ENCODE measurements at places on chromosomes 6 and 20.

GRCh38 chr6:89985751-89986493 is 91.7 kb downstream of the GJA10 start:
- DNase-seq, result peak; percentile 16

DNA sequence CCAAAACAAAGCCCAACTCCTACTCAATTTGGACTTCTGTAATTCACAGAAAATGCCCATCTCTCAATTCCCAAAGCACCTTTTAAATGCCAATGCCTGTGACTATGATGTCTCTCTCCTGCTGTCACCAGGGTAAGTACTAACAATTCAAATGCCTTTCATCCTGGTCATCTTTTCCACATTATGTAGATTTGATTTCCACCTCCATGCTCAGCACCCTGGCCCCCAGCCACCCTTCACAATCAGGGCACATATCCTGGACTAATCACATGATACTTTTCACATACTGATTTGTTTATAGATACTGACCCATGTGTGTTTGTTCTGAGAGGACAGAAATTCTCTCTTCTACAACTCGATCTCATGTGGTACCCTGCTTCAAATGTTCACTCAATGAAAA is 236.3 kb downstream of the PTPRK start:
- peak; percentile 62 for DNase-seq

DNA sequence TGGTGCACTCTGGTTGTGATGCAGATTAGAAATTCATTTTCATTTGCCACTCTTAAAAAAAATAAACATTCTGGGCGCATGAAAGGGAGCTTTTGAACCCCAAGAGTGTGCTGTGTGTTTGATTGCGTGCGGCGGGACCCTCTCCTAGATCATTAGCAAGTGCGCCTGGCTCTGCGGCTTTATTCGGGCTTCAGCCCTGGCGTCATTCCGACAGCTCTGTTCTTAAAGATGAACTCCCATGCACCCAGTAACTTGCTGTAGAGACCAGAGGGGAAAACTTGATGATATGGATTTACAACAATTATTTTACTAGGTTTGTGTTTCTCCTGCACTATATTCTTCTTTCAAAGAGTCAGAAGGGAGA is 48.9 kb upstream of the ARMC2 start:
- no peak for DNase-seq

GRCh38 chr6:106639812-106640211 is 10.4 kb downstream of the QRSL1 start:
- no peak for DNase-seq

DNA sequence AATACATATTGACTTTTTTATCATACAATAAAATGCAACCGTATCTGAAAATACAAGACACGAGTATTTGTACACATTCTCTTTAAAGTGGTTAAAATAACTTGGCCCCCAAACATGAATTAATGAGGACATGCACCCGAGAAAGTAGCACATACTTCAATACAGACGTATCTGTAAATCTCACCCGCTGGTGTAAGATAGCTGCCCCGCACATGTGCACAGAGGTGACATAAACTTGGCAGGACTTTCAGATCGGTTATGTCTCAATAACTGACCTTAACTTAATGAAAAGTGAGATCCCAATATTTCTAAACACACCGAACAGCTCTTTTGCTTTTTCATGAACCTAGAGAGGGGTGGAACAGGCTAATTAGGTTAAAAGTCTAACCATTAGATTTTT is 91.5 kb upstream of the RPS6KA2 start:
- DNase-seq, result no peak

DNA sequence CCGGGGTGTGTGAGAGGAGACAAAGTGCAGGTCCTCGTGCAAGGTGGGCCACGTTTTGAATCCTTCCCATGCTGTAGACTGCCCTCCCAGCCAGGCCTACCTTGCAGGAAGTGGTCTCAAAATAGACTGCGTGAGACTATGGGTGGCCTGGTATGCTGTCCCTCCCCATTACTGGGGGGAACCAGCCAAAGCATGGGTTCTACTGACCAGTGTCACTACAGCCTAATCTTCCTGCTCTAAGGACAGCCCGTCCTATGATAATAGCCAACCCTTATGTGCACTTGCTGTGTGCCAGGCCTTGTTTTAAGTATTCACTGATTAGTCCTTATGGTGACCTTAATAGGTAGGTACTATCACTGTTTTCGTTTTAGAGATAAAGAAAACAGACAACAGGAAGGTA is 38.0 kb downstream of the FOXP4 start:
- DNase-seq, result no peak

- peak; percentile 69 for DNase-seq
These were observed 54.4 kb downstream of the GOPC start for GRCh38 chr6:117547688-117548621.

GRCh38 chr20:32527447-32528055 is 57.6 kb downstream of the NOL4L start:
- no peak for DNase-seq

DNA sequence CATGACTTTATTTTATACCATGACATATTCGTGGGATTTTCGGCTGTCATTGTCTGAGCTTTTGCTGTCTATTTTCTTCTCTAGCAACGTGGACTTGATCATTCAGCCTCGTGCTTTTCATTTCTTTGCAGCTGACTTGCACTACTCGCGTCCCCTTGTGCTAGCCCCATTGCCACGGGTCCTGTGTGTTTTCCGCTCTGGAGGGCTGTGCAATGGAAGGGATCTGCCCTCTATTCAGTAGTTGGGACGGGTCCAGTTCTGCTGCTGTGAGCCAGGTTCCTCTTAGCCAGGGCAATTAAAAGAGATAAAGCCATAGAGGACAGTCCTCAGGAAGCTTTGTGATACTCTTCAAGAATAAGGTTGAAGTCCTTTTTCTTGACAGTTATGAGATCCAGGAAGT is 17.6 kb downstream of the NEDD9 start:
- no peak for DNase-seq

- no peak for DNase-seq
These were observed 234.3 kb downstream of the CDC5L start for GRCh38 chr6:44621846-44622245.

DNA sequence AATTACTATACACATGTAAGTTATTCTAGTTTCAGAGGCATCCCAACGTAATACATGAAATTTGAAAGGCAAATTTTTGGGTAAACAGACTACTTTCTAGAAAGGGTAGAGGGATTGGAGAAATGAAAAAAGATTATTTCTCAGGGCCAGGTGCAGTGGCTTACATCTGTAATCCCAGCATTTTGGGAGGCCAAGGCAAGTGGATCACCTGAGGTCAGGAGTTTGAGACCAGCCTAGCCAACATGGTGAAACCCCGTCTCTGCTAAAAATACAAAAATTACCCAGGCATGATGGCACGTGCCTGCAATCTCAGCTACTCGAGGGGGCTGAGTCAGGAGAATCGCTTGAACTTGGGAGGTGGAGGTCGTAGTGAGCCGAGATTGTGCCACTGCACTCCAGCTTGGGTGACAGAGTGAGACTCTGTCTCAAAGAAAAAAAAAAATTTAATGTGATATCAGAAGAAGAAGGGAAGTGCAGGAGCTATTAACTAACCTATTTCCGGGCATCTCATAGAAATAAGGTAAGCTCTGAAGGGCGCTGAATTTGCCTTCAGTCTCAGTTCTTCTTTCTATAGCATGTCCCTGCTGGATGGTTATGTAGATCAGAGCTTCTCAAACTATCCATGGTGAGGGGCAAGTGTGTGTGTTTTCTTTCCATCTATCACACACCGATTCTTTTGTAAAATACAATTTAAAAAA is 100.3 kb upstream of the MTHFD1L start:
- DNase-seq, result no peak

GRCh38 chr6:36720251-36721141 is 22.9 kb downstream of the RAB44 start:
- DNase-seq, result no peak
